ENCODE measurements at places on chromosomes 1 and 21. TPM values are rescaled to one million over a fixed set of nuclear protein-coding genes. Genes with fewer than 3 reads are reported as not detected.
A peak's percentile ranks its signal among the peaks of the same experiment; 100 is the strongest.

- no peaks in the 10 kb centered on the region for H3K27me3 ChIP-seq
- no peak for DNase-seq
- no peak overlapping the region for H3K4me3 ChIP-seq
- no peaks in the 10 kb centered on the region for H3K36me3 ChIP-seq
These were observed 1150.9 kb downstream of the MRPL39 start for GRCh38 chr21:24456358-24456757.

KIF14 gene
- 0.44 TPM for total RNA-seq

- no peaks in the 10 kb centered on the region for H3K27me3 ChIP-seq
- H3K27ac ChIP-seq, result no peak overlapping the region
- DNase-seq, result no peak
- H3K4me3 ChIP-seq, result no peak overlapping the region
- peaks cover 13% of the 10 kb centered on the region for H3K4me1 ChIP-seq
These were observed 262.0 kb downstream of the TNR start for GRCh38 chr1:175481126-175482070.

AIRE gene
- not detected for total RNA-seq

DNA sequence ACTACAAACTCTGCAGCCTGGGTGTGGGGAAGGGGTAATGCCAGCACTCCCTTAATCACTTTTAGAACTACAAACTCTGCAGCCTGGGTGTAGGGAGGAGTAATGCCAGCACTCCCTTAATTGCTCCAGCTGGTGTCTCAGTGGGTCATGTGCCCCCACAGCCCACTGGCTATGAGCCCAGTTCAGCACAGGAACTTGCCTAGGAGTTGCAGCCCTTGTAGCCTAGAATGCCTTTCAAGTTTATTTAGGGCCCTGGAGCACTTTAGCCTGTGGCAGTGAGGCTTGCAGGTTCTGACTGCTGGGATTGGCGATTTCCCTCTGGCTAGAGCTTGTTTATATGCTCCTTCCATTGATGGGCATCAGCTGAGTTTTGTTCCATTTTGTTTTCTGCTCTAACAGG is 17.1 kb downstream of the VN1R5 start:
- no peaks in the 10 kb centered on the region for H3K36me3 ChIP-seq
- H3K27me3 ChIP-seq, result no peaks in the 10 kb centered on the region
- H3K27ac ChIP-seq, result no peak overlapping the region
- DNase-seq, result no peak
- H3K4me1 ChIP-seq, result no peaks in the 10 kb centered on the region

GRCh38 chr1:232416026-232416568 is 213.8 kb downstream of the SIPA1L2 start:
- no peak overlapping the region for H3K4me3 ChIP-seq
- no peaks in the 10 kb centered on the region for H3K27me3 ChIP-seq
- H3K27ac ChIP-seq, result no peak overlapping the region
- H3K4me1 ChIP-seq, result no peaks in the 10 kb centered on the region

DNA sequence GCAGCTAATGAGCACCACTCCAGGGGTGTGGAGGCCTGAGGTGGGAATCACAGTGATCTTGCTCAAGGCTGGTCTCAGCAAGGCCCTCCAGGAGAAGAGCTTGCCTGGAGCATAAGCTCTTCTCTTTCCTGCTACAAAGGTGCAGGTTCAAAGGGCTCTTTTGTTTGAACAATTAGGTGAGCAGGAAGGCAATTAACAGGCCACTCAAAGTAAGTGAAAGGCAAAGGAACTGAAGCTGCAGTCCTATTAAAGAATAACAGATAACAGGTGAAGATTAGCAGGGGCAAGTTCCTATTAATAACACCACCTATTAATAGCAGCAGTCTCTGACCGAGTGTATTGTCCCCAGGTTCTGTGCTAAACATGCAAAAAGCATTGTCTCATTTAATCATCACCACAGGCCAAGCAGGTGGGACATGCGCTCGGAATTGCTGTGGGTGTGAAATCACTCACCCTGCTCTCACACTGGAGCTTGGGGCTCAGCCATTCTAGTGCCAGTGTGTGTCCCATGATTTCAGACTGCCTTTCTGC is 113.8 kb downstream of the RHOU start:
- H3K36me3 ChIP-seq, result no peaks in the 10 kb centered on the region
- no peaks in the 10 kb centered on the region for H3K27me3 ChIP-seq
- no peak for DNase-seq
- no peak overlapping the region for H3K27ac ChIP-seq

COL24A1 gene
- 1.1 TPM for total RNA-seq

DNA sequence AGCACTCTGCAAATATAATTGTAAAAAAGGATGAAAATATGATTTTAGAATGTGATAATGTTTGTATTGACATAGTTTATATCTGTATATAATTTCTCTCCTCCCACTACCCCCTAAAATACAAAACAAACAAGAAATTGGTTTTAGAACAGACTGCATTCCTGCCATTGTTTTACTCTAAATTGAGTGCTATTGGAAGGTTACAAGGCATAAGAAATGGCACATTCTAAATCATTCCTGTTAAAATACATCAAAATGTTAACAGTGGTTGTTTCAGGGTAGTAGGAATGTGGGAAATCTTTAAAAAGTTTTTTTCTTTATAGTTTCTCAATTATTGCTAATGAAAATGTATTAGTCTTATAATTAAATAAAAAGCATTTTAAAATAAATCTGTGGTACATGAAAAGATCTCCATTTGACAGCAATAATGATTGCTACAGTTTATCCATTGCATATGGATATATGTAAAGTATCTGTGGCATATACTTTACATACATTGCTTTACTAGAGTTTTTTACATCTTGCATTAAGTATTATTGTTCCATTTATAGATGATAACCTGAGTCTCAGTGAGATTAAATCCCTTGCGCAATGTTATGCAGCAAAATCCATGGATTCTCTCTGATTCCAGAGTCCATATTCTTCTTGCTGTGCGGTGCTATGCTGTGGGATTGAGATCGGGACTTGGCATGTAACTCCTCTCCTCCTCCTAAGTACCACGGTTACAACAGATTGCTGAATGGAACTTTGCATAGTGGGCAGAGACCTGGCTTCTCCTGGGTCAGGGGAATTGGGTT is 319.8 kb downstream of the LMO4 start:
- H3K4me1 ChIP-seq, result no peaks in the 10 kb centered on the region
- no peak overlapping the region for H3K27ac ChIP-seq
- H3K4me3 ChIP-seq, result no peak overlapping the region

DNA sequence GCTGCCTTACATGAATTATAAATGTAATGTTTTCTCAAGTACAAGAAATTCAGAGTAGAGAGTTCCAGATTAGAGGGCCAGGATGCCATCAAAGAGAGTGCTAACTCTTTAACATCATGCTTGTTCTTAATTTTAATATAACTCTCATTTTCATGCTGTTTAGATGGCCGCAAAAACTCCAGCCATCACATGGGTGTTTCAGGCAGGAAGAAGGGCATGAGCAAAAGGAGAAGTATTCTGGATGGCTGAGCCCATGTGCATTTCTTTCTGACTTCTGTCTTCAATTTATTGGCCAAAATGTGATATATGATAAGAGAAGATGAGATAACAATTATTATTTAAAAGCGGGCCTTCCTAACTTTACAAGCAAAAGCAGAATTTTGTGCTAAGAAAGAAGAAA is 1328.6 kb downstream of the MRPL39 start:
- DNase-seq, result no peak
- no peak overlapping the region for H3K4me3 ChIP-seq
- no peaks in the 10 kb centered on the region for H3K27me3 ChIP-seq
- H3K36me3 ChIP-seq, result no peaks in the 10 kb centered on the region
- H3K27ac ChIP-seq, result no peak overlapping the region

- H3K4me1 ChIP-seq, result peaks cover 38% of the 10 kb centered on the region
- peak overlapping the region; percentile 99 for H3K4me3 ChIP-seq
- no peaks in the 10 kb centered on the region for H3K27me3 ChIP-seq
- peaks cover 42% of the 10 kb centered on the region for H3K36me3 ChIP-seq
These were observed 531 bp upstream of the HMGN2 start for GRCh38 chr1:26471498-26472319.

- H3K4me3 ChIP-seq, result no peak overlapping the region
These were observed 442.4 kb downstream of the CAMTA1 start for GRCh38 chr1:7227654-7228053.

- H3K27me3 ChIP-seq, result no peaks in the 10 kb centered on the region
- DNase-seq, result no peak
- no peak overlapping the region for H3K4me3 ChIP-seq
- H3K4me1 ChIP-seq, result peaks cover 31% of the 10 kb centered on the region
These were observed 47.0 kb downstream of the PLPP3 start for GRCh38 chr1:56532350-56532683.

GRCh38 chr1:156281693-156282478 is 739 bp downstream of the SMG5 start:
- H3K27me3 ChIP-seq, result no peaks in the 10 kb centered on the region
- H3K36me3 ChIP-seq, result peaks cover 30% of the 10 kb centered on the region
- H3K27ac ChIP-seq, result peak overlapping the region; percentile 89
- H3K4me3 ChIP-seq, result peak overlapping the region; percentile 89

GRCh38 chr1:157089789-157090188 is 9.8 kb downstream of the ETV3L start:
- H3K27me3 ChIP-seq, result no peaks in the 10 kb centered on the region
- no peak for DNase-seq
- H3K36me3 ChIP-seq, result no peaks in the 10 kb centered on the region
- no peak overlapping the region for H3K4me3 ChIP-seq
- no peaks in the 10 kb centered on the region for H3K4me1 ChIP-seq

DNA sequence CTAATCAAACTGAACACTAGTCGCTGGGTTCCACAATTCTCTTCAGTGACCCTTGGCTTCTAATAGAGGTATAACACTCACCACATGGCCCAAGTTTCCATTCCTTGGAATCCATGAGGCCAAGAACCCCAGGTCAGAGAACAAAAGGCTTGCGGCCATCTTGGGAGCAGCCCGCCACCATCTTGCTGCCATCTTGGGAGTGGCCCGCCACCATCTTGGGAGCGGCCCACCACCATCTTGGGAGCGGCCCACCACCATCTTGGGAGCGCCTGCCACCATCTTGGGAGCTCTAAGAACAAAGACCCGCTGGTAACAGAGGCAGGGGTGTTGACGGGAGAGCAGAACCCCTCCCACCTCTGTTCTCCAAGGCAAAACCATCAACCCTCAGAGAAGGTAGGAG is 493.4 kb downstream of the MATN1 start:
- H3K4me3 ChIP-seq, result no peak overlapping the region
- no peak overlapping the region for H3K27ac ChIP-seq
- no peak for DNase-seq
- H3K27me3 ChIP-seq, result no peaks in the 10 kb centered on the region

SELENOF gene
- total RNA-seq, result 197 TPM

USH2A gene
- not detected for total RNA-seq
